Renal cortical epithelial cell (primary cell): ENCODE measurements at places on chromosomes 12 and 14. TPM values are rescaled to one million over a fixed set of nuclear protein-coding genes. Genes with fewer than 3 reads are reported as not detected.

The SLC25A21 gene
- 0.69 and 0.89 TPM in 2 replicates for total RNA-seq

The SRRM4 gene
- total RNA-seq, result under 0.01 TPM in 1 of 2 replicates, not detected in the other

DNA sequence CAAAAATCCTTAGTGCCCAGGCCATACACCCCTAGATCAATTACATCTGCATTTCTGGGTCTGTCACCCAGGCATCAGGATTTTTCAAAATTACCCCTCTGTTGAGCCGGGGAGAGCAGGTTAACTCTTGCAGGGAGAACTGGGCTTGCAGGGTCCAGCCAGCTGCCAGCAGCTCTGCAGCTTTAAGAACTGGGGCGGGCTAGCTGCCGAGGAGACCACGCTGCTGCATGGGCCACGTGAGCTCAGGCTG lies at the start of gene DGLUCY:
Gene DGLUCY (plus strand): TSS at position 245 of the 250 bp plus-strand sequence. CDS start 46,222 bp downstream, outside the sequence.
- no peak for DNase-seq

- DNase-seq, result no peak
Measured at GRCh38 chr12:55909513-55909884, 18.2 kb downstream of the PYM1 start.

GRCh38 chr12:131766382-131767107 lies 55.7 kb downstream of the SFSWAP start:
- DNase-seq, result no peak

DNA sequence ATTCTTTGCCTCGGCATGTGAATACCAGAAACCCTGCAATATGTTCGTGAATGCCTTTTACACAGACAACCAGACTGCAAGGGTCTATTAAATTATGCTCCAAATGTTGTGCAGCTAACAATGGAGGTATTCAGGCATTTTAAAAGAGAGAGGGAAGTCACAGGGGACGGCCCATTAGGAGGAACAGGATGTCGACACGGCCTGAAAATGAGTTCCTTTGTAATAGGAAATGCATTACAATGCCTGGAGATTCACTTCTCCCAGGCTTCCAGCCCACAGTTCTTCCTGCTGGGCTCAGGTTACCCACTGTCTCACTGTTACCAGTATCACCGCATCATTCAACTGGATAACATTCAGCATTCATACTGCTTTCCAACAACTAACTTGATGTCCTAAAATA lies 2.5 kb downstream of the DUSP6 start:
- DNase-seq, result peak; percentile 45

DNA sequence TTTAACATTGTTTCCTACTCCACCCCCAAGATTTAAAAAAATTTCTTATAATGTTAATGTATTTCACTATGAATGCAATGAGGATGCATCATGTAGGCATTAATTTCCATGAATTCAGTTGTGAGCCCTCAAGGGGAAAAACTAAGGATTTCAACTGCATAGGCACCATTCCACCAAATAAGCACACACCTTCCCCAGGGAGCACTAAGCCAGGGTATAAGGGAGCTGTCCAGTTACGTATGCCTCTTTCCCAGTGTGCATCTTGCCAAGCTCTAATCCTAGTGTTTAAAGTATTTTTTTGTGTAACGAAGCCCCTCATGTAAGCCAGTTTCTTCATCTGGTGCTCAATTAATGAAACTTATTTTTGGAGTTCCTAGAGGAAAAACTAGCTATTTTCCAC lies 6.6 kb downstream of the FERMT2 start:
- DNase-seq, result no peak

DNA sequence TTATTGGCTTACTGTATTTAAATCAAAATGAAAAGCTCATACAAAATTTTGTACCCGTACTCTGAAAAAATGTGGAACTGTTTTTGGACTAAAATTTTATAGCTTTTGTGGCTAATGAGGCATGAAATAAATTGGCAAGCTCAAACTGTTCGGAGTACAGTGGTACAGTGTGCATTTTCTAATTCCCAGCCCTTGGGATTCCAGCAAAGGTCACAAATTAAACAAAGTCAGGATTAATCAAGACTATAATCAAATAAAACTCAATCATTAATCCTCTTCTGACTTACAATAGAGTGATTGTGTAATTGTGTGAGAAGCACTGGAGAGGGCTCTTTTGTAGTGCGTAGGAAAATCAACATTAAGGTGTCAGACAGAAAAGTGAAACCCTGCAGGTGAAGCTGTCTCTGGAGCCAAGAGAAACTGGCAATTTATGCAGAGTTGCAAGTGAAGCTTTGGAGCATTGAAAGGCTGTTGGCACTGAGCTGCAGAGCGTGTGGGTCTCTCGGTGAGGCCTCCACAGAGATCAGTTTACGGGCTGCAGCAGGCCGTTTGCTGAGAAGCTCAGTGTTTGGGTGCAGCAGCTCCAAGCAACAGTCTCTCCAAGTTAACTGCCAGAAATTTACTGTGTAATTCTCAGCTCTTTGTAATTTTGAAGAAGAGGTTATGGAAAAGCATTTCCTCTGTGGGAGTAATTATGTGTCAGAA lies 275.9 kb downstream of the FBXL14 start:
- peak; percentile 50 for DNase-seq

GRCh38 chr14:99966037-99966835 lies 99.0 kb upstream of the EVL start:
- no peak for DNase-seq

The DYRK4 gene
- 30.7 and 34.4 TPM in 2 replicates for total RNA-seq

DNA sequence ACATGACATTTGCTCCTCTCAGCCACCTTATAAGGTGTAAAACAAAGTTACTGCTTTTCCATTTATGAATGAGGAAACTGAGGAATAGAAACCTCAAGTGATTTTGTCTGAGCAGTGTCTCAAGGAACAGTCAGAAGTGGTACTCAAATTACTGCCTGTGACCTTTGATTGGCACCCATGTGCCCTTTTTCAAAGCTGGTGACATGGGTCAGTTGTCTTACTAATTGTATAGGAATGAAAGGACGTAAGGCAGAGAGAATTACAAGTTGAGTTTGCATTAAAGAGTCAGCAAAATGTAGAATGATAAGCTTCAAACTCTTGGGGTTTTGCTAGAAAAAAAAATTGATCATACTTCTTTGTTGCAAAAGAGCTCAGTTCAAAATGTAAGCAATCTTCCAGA lies 129.1 kb downstream of the GTF2A1 start:
- DNase-seq, result no peak

- DNase-seq, result no peak
Measured at GRCh38 chr12:85277191-85277590, 2.8 kb upstream of the ALX1 start.

DNA sequence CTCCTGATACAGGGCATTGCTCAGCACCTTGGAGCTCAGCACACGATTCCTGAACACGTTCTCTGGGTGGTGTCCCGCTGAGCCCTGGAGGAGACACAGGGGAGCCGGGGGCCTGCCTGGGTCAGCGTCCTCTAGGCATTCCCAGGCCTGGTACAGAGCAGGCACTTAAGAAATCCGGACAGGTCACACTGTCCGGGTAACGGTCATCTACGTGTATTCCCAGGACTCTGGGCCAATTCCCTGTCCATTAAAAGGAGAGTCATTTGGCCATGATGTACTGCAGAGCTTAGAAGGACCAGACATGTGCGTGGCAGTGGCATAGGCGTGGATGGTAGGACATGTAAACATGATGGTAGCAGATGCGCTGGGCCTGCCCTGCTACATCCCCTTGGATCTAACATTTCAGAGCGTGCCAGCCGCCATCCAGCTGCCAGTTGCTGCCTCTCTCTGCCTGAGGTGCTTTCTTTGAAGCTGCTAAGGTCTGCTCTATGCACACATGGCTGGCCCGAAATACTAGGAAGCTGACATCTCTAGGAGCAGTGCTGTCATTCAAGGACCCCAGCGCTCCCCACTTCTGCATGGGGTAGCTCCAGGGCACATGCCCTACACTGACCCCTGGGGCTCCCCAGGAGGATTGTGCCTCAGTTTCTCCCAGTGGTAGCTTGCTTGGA lies 273.1 kb upstream of the RTL1 start:
- DNase-seq, result no peak

The LHX5 gene
- total RNA-seq, result 0.35 TPM in 1 of 2 replicates, not detected in the other

- DNase-seq, result no peak
Measured at GRCh38 chr12:92528586-92528985, 174.2 kb upstream of the PLEKHG7 start.

The TC2N gene
- 4.6 and 18.4 TPM in 2 replicates for total RNA-seq

GRCh38 chr12:69529021-69529420 lies 56.2 kb upstream of the CCT2 start:
- no peak for DNase-seq

GRCh38 chr12:67069451-67070306 lies 199.5 kb upstream of the CAND1 start:
- DNase-seq, result no peak

GRCh38 chr12:11780521-11781101 lies 131.1 kb downstream of the ETV6 start:
- no peak for DNase-seq

DNA sequence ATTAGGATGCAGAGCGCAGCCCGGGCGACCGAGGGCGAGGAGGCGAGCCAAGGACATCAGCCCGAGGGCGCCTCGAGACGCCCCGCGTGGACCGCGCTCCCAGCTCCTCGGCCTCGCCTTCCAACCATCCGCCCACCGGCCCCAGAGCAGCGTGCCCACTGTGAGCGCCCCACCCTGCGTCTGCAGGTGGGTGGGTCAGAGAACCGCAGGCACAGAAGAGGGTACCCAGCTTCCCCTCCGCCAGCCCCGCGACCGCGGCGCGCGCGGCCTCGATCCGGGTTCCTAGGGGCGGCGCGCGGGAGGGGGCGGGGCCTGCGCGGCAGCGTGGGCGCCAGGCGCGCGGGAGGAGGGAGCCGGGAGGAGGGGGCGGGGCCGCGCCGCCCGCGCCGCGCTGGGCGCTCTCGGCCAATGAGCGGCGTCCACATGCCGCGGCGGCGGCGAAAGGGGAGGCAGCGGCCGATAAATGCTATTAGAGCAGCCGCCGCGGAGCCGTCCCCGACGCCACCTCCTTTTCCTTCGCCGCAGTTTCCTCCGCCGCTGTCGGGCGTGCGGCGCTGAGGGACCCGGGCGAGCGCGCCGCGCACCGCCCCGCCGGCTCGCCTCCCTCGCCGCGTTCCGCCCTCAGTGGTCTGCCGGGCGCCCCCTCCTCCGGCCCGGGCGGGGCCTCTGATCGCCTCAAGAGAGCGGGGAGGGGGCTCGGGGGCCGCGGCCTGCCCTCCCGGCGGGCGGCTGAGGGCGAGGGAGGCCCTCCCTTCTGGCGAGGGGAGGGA lies at the start of gene ATP2A2:
Gene ATP2A2 (plus strand): TSS at position 469 of the 770 bp plus-strand sequence. CDS start 543 bp downstream, outside the sequence.
- peak; percentile 54 for DNase-seq

DNA sequence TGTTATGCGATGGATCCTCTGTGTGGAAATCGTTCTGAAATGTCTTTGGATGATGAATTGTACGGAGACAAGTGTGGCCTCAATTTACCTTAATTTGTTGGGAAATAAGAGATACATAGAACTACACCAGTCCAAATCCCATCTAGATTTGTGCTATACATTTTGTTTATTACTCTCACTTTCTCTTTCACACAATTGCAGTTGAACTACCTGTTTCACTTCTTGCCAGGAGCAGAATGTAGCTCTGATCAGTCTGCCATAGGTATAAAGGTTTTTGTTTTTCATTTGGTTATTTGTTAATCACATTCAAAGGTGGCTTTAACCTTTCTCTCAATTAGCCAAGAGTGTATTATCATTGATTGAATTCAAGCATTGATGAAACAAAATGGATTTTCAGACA lies 268.2 kb downstream of the SNAPC1 start:
- no peak for DNase-seq

DNA sequence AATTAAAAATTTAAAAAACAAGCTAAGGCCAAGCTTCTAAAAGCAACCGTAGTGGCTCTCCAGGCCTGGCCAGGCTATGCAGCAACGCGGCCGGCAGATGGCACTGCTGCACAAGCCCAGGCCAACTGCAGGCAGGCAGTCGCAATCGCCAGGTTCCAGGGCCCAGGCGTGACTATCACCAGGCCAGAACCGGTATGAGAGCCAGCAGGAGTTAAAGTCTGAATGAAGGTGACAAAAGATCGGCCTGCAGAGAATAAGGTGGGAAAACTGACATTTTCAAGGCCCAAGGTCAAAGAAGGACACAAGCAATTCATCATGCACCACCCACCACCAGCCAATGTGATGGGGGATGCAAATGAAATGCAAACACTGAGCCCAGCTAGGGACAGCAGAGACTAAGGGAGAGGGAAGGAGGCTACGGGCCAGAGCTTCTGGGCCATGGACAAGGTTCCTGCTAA lies 43.6 kb upstream of the ANO2 start:
- peak; percentile 53 for DNase-seq
